Body of pancreas (tissue), 4 donors: ENCODE measurements at places on chromosomes 12 and 14.

- DNase-seq: no peak
Measured at GRCh38 chr14:98176892-98177291, 1095.1 kb downstream of the BCL11B start.

DNA sequence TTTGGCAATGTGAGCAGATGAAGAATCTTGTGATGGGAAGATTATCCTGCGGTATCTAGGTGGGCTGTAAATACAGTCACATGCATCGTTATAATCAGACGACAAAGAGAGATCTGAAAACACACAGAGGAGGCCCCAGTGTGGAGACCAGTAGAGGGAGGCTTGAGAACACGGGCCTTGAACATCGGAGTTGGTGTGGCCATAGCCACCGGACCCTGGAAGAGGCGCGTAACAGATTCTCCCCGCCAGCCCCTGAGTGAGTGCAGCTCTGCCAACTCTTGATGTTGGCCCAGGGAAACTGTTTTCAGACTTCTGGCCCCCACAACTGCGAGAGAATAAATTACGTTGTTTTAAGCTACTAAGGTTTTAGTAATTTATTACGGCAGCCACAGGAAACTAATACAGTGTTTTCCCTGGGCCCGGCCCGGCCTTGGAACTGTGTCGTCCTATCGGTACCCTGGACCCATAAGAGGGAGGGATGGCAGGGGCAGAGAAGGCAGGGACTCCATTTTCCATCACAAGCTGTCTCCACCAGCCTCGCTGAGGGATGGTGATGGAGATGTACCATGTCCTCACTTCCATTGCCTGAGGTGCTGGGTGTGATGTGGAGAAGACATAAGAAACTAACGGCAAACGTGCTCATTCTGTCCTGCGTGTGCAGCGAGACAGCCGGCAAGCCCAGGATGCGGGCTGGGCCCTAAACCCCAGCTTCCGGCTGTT lies 91.6 kb downstream of the NTF3 start:
- no peak for DNase-seq

DNA sequence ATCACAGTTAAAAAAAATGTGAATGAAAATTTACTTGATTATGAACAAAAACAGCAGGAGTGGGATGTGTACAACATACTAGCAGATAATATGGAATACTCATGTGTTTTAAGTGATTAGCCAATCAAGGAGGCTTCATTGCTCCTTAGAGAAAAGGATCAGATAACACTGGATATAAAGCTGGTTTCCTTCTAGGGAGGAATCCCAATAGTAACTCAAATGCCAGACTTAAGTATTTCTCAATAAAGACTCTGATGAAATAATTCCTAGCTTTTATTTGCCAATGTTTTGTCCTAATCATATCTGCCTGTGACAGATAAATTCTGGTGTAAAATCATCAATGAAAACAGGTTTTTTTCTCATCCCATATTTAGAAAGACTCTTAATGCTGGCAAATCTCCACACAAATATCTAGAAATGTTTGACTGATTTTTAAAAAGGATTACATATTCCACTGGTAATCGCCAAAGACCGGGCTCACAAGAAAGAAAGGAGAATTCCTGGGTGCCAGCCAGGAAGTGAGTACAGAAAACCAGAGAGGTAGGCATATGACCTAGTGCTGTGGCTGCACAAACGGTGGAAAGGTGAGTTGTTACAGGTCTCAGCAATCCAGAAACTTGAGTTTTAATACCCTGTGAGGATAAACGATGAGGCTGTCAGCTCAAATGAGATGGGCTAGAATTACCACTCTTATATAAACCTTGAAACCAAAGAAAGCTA lies 108.6 kb upstream of the TTC7B start:
- peak; percentile 34 for DNase-seq

DNA sequence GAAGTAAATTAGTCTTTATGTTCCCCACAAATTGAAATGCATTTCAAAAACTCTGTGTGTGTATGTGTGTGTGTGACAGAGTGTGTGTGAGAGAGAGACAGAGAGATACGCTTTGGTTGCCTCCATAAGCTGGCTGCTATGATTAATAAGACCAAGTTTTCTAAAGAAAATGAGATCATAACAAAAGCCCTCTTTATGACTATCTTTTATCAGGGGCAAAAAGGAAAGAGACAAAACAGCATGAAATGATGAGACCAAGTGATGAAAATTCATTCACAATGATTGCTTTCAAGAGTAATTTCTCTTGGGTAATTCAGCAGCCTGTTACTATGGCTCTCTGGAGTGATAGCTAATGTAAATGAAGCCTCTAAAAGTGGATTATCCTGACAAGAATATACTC lies 277.6 kb upstream of the PLEKHG7 start:
- no peak for DNase-seq

- DNase-seq: peak; percentile 55
Measured at GRCh38 chr14:89669193-89669592, 252.2 kb upstream of the FOXN3 start.

DNA sequence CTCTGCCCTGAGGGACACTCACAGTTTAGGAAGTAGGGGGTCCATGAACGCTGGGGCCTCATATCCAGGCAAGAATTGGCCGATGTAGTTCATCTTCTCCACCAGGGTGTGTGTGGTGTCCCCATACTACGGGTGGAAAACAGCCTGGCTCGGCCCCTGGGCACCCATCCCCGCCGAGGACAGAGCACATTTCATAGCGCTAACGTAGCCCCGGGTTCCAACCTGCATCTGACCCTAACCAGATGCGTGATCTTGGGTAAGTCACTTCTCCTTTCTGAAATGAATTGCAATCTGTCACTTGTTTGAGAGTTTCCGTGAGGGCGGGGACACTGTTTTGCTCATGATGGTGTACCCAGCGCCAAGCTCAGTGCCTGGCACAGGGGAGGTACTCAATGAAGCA lies 9.0 kb downstream of the HPD start:
- DNase-seq: no peak

GRCh38 chr14:85533023-85533860 lies 3.3 kb downstream of the FLRT2 start:
- peak; percentile 71 for DNase-seq
